Activated naive CD8-positive, alpha-beta T cell treated with anti-CD3 and anti-CD28 coated beads for 36 hours (primary cell): ENCODE measurements at places on chromosomes 2 and 18. TPM values are rescaled to one million over a fixed set of nuclear protein-coding genes. Genes with fewer than 3 reads are reported as not detected.

MSTN gene
- total RNA-seq: not detected

- no peak for DNase-seq
Measured at GRCh38 chr2:49241991-49242390, 87.7 kb upstream of the FSHR start.

- DNase-seq: peak; percentile 76
Measured at GRCh38 chr2:230925879-230926765, 1.1 kb upstream of the GPR55 start.

CXCR1 gene
- not detected for total RNA-seq

MC5R gene
- not detected for total RNA-seq

FRZB gene
- not detected for total RNA-seq

DNA sequence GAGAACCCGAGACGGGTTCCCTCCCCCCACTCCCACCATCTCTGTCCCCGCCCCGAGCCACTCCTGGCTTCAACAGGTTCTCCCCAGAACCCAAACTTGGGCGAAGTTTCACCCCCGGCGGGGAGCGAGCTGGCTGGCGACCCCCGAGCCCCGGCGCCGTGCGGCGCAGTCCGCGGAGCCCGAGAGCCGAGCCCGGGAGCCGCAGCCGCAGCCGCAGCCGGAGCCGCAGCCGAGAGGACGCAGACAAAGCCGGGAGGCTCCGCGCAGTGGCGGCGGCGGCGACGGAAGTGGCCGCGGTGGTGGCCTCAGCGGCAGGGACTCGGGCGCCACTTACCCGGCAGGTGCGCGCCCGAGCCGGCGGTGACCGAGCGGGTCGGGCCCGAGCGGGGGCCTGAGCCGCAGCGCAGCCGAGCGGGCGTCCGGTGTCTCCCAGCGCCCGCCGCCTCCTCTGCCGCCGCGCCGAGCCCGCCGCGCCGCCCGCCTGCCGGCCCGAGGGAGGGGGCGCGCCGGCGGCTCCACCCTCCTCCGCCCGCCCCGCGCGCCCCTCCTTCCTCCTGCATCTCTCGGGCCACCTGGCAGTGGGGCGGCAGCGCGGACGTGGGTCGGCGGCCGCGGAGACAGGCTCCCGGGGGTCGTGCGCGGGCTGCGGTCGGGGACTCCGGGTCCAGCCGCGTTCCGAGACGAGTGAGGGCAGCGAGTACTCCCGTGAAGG, at the start of gene ECEL1:
ECEL1 (minus strand) TSS at position 450 of the 712 bp plus-strand sequence. CDS start 1,181 bp downstream, outside the sequence.
- no peak for DNase-seq

- no peak for DNase-seq
Measured at GRCh38 chr2:96431319-96431718, 73.8 kb downstream of the NEURL3 start.

DNA sequence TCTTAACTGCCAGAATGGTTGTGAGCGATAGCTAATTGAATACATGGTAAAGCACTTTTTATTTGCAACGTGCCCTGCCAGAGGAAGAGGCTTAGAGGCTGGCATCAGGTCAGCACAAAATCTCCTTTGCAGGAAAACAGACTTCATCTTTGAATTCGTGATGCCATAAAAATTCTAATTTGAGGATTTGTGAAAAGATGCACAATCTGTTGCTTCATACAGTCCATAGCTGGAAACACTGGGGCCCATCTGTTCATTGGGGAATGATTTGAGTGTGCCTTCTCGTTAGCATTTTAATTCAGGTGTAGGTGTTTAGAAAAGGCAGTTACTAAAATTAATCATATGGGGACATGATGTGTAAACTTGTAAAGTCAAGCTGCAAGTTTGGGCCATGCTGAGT, 876.0 kb downstream of the SLC4A3 start:
- no peak for DNase-seq

TWSG1 gene
- 11.3 TPM for total RNA-seq

ACMSD gene
- not detected for total RNA-seq

GRCh38 chr18:42574871-42575270, 540.6 kb downstream of the RIT2 start:
- DNase-seq: no peak

- no peak for DNase-seq
Measured at GRCh38 chr2:239543702-239544101, 142.9 kb upstream of the HDAC4 start.

DNA sequence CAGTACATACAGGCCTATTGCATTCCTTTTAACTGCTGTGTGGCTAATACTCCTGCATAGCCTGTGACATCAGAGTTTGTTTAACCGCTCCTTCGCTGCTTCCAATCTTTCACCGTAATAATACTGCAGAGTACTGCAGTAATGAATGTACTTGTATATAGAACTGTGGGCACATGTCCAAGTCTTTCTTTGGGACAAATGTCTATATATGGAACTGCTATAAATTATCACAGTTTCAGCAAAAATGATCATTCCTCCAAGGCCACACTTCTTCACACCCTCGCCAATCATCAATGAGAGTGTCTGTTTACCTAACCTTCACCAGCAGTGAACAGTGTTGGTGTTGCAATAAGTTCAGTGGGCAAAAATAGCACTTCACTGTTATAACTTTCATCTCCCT, 230.4 kb downstream of the SP3 start:
- no peak for DNase-seq

DNA sequence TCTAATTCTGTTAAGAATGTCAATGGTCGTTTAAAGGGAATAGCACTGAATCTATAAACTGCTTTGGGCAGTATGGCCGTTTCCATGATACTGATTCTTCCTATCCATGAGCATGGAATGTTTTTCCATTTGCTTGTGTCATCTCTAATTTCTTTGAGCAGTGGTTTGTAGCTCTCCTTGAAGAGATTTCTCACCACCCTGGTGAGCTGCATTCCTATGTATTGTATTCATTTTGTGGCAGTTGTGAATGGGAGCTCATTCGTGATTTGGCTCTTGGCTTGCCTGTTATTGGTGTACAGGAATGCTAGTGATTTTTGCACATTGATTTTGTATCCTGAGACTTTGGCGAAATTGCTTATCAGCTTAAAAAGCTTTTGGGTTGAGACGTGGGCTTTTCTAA, 38.3 kb upstream of the WDR75 start:
- no peak for DNase-seq

DNA sequence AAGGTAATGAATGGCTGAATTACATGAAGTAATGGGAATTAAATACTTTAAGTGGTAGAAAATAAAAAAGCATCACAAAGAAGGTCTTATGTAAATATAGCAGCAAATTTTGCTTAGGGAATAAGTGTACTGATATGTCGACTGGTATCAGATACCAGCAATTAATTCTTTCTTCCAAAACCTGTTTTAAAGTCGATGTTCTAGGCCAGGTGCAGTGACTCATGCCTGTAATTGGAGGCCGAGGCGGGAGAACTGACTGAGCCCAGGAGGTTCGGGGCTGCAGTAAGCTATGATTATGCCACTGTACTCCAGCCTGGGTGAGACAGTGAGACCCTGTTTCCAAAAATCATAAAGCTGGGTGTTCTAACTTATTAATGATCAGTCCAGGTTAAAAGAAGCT, 30.3 kb downstream of the SP3 start:
- no peak for DNase-seq

NXPH2 gene
- total RNA-seq: not detected

- no peak for DNase-seq
Measured at GRCh38 chr2:25071966-25072365, 30.1 kb downstream of the EFR3B start.

PTPRN gene
- total RNA-seq: 2.5 TPM

- no peak for DNase-seq
Measured at GRCh38 chr2:172088245-172089004, 3.1 kb downstream of the DLX1 start.

- DNase-seq: no peak
Measured at GRCh38 chr18:8787794-8788193, 82.4 kb downstream of the MTCL1 start.

DNA sequence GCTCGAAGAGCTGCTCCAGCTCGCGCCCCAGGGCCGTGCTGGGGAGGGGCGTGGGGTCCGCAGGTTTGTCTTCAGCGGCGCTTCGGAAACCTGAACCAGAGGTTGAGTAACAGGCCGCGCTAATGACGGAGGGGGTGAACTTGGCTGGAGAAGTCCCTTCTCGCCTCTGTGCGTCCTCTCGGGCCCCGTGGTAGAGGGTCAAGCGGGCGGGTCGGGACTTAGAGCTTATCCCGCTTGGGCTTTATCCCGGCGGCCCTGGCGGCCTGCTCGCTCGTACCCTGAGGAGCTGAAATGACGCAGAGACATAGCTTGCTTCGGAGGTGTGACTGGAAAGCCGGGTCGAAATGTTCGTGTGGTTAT, 479 bp downstream of the RNMT start:
- peak; percentile 37 for DNase-seq

DNA sequence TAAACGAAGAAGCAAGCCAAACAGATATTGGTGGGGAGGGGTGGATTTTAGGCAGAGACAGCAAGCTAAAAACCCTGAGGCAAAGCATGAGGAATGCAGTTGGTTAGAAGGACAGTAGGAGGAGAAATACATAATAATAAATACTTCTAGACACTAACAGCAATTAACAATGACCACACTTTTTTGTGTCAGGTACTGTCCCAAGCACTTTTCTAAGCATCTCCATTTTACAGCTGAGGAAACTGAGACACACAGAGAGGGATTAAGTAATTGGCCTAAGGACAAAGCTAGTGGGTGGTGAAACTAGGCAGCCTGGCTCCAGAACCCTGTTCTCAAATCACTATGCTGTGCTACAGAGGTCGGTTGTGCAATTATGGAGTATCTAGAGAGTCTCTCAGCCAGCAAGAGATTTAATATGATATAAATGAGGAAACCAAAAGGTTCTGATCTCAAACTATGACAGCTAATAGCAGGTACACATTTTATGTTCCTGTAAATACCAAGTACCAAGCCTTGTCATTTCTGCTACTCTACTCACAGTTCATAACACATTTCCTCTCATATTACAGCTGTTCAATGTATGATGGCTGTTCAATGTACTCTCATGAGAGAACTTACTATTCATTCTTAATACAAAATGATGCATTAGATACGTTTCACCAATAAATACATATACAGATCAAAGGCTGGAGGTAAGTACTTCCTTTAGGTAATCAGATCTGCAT, 5.3 kb downstream of the MAP4K3 start:
- no peak for DNase-seq

CD226 gene
- total RNA-seq: 57.7 TPM

ITGB6 gene
- not detected for total RNA-seq

DNA sequence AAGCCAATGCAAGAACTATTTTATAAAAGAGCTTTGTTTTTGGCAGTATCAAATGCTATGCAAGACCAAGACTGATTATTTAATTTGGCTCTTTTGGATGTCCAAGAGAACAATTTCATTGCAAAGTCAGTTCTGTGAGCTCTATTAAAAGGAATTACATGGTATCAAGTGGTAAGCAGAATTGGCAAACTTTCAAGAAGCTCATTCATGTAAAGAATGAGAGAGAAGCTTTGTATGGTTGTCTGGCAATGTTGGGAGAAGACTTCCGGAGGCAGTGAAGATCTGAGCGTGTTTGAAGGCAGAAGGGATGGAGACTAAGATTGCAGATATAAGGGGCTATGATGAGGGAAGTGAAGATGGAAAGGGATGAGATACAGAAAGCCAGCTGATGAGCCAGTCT, 49.6 kb downstream of the CPS1 start:
- DNase-seq: no peak

SPDYA gene
- 0.40 TPM for total RNA-seq
